ENCODE measurements at places on chromosomes 2 and 18.

GRCh38 chr2:43031471-43032212 lies 194.8 kb downstream of the ZFP36L2 start:
- no peak for DNase-seq

GRCh38 chr2:216987252-216987821 lies 127.5 kb upstream of the TNP1 start:
- DNase-seq, result no peak

GRCh38 chr18:29123706-29124530 lies 947.0 kb upstream of the CDH2 start:
- no peak for DNase-seq

DNA sequence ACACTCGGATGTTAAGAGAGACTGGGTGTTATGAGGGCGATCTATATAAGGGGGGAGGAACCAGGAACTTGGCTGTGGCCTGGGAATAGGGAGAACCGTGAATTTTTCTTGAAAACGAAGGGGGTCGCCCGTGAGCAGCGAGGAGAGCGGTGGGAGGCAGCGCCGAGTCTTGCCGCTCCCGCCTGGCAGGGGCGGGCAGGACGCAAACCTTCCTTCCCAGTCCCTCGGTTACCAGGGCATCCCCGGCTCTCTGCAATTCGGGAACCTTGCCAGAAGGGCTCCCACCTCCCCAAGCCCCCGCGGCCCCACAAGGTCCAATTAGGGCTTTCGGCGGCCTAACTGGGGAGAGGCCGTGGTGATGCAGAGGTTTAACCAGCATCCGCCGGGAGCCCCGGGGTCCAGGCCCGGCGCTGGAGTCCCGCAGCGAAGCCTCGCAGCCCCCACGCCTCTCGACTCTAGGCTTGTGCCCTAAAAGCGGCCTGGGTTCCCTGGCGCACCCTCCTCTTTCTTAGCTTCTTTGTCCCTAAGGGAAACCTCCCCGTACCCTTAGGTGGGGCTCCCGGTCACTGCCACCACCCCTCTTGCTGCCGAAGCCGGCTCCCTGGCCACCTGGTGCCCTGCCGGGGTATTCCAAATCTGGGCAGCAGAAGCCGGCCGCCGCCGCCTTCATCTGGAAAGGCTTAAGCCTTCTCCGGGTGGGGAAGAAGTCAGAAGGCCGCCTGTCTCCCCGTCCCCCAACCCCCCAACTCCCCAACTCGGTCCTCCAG lies 680 bp upstream of the FHOD3 start:
- DNase-seq, result no peak

DNA sequence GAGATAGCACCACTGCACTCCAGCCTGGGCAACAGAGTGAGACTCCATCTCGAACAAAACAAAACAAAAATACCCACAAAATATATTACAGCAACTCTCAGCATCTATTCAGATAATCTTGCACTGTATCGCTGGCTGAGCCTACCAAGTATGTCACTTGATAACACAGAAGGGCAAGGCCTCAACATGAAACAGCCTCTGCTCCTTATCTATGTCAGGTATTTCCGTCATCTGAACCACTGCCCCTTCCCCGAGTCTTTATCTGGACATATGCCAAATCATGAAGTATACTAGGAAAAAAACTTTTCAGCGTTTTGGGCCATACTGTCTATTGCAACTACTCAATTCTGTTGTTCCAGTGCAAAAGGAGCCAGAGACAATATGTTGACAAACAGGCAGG lies 17.7 kb downstream of the PDIA6 start:
- DNase-seq, result no peak

- no peak for DNase-seq
Measured at GRCh38 chr2:14779252-14779651, 146.7 kb downstream of the LRATD1 start.

GRCh38 chr18:65754121-65754520 lies 3.3 kb downstream of the CDH7 start:
- DNase-seq, result no peak

DNA sequence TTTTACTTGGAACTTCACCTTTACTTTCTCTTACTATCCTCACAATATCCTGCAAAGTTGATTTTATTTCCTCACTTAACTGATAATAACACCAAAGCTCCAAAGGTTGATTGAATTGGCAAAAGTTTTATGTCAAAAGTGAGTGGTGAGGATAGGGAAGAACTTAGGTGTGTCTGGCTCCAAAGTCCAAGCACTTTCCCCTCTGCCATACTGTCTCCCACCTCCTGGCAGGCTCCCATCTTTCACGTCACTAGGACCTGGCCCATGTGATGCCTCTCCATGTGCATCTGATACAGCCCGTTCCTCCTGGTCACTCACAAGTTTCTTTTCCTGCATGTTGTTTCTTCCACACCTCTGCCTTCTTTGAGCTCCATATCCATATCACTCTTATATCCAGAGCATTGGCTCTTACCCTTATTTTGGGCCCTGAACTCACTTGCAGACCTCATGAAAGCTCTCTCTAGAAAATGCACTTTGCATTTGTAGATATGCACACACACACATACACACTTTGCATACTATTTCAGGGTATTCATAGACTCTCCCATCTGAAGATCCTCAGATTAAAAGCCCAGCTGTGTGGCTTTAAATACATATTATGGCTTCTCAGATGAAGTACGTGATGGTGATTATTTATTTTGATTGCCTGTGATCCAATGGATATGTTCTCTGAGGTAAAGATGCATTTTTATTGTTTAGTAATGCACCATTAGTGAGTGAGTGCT lies 12.3 kb downstream of the MEP1B start:
- no peak for DNase-seq

GRCh38 chr18:23037646-23038045 lies 97.6 kb upstream of the CABLES1 start:
- DNase-seq, result no peak

DNA sequence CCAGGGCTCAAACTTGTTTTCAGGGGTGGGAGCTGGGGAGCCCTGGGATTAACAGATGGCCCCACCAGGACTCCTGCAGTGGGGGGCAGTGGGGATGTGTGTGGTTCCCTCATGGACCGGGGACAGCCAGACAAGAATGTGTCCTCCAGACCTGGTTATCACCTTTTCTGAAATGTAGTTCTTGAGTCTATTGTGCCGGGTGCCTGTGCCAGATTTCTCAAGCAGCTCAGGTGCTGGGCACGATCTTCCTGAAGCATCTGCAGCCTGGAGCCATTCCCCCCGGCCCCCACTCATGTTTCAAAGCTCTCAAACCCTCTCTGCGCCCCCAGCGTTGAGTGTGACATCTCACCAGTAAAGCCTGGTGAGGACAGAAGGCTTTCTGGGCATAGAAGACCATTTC lies 48.4 kb upstream of the HAAO start:
- no peak for DNase-seq

GRCh38 chr2:58514252-58514651 lies 273.1 kb upstream of the FANCL start:
- DNase-seq, result no peak

DNA sequence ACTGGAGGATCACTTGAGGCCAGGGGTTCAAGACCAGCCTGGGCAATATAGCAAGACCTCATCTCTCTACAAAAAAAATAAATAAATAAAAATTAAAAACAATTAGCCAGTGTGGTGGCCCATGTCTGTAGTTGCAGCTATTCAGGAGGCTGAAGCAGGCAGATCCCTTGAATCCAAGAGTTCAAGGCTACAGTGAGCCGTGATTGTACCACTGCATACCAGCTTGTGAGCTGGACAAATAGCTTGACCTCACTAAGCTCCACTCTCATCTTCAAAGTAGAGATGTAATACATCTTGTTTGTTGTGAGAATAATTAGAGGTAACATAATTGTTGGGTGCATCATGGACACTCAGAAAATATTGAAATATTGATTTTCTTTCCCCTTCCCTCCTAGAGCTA lies 31.1 kb upstream of the MAPRE2 start:
- DNase-seq, result no peak
